ENCODE measurements at places on chromosomes 13 and 19.
A peak's percentile ranks its signal among the peaks of the same experiment; 100 is the strongest.

DNA sequence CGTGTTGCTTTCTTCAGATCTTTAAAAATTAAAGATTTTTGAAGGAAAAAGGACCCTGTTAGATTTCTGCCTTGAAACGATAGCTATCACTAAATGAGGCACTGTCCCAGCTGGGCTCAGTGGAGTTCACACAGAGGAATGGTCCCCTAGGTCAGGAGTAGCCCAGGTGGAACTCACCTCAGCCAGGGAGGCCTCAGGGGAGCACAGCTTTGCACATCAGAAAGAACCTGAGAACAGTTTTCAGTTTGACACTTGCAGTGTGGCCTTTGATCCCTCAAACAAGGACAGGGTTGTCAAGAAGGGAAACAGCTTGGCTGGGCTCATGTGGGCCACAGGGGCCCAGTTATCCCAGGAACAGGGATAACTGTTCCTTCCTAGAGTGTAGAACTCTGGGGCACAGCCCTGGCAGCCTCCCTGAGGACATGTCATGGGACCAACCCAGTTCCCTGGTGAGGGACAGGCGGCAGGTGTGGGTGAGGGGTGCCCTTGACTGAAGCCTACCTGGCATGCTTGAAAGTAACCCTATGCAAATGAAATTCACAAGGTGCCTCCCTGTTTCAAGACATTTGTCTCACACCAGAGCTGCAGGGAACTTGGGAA lies 59.4 kb downstream of the CHST8 start:
- no peak for DNase-seq

DNA sequence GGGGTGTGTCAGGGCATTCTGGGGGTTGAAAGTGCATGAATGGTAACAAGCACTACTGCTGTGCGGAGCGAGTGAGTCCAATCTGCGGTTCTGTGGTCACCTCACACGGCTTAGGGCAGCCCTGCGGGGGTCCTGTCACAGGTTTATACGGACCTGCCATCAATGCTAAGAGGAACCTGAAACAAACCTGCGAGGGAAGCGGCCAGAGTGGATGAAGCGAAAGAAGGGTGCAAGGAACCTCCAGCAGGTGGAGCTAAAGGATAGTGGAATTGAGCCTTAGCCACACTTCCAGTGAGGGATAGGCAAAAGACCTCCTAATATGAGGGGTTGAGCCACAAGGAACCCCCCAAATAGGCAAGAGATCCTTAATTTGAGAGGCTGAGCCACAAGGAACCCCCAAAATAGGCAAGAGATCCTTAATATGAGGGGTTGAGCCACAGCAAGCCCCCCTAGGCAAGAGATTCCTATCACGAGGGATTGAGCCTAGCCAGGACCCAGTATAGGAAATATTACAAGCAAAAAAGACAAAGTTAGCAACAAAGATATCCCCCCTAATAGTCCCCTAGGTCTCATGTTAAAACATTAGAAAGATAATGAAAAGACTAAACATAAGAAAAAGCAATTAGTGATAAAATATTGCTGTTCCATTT lies 6.3 kb upstream of the ZNF69 start:
- DNase-seq = peak; percentile 42

DNA sequence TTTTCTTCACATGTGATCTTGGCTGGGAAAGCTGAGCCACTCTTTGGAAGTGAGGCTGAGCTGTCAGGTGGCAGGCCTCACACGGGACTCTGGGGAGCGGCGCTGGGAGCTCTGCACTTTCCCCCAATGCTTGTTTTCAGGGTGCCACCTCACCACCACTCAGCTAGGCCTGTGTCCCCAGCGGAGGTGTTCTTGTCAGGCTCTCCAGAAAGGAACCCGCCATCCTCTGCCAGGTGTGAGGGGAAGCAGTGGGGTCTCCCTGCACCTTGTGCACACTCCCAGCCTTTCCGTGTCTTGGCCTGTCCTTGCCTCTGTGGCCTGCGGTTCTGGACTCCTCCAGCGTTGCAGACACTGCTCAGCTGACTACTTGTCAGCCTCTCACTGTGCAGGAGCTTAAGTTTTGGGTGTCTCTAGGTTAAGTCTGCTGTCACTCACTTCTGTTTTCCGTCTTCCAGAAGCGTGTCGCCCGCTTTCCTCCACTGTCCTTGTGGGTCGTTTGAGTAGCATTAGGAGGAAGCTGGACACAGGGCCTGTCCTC lies 51.9 kb downstream of the GGACT start:
- no peak for DNase-seq

DNA sequence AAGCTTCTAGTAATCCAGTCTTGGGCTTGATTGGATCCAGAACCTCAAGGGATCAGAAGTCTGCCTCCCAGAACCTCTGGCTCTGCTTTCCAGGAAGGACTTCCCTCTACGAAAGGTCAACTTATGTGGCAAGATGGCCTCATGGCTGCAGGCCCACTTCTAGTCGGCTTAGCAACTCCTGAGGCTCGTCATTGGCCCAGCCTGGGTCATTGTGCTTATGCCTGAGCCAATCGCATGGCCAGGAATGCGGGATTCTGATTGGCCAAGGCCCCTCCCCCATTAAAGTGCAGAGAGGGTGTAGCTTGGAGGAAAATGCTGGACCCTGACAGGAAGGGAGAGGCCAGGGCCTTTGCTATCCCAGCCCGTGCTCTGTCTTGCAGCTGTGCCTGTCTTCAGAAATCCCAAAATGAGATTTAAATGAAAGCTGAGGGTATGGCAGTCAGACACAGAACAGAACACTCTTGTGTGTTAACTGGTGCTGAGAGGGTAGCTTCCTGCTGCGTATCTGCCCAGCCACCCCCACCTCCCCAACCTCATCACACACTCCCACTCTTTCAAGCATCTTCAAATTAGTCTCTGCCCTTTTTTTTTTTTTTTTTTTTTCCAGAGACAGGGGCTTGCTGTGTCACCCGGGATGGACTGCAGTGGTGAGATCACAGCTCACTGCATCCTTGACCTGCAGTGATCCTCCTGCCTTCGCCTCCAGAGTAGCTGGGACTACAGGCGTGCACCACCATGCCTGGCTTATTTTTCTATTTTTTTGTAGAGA lies 5.5 kb upstream of the CCNE1 start:
- DNase-seq = peak; percentile 39

- DNase-seq = no peak
Measured at GRCh38 chr13:101309014-101309619, 107.2 kb downstream of the NALCN start.
